ENCODE measurements at places on chromosomes 7 and 10.

DNA sequence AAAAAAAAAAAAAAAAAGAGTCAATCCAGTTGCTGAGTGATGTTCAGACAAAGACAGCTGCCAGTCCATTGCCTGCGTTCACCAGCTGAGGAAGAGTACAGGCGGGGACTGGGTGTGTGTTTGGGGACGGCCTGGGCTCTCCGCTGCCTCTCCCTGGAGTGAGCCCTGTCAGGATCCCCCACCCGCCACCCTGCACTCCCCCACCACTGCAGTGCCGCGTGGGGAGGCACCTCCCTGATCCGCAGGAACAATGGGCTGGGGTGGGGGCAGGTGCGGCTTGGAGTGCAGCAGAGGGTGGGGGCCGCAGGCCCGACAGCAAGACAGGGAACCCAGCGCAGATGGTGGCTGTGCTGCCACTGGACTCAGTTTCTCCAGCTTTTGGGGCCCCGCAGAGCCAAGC, 1.4 kb downstream of the HSPA12A start:
- DNase-seq = no peak

DNA sequence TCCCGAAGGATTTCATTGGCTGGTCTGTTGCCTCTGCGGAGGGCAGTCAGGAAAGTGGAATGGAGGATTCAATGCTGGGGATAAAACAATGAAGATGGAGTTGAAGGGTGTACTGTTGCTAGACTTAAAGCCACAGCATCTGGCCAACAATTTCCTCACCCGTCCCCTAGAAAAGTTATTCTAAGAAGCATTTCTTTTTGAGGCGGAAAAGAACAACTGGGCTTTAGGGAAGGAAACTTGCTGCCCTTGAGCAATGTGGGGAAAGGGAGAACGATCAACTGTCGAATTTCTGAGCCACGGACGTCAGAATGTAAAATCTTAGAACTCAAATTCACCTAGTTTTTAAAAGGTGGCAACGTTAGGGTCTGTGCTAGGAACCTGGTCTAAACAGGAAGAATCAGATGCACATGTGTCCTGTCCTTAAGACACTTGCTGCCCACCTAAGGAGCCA, 664 bp downstream of the FMC1 start:
- DNase-seq = no peak

DNA sequence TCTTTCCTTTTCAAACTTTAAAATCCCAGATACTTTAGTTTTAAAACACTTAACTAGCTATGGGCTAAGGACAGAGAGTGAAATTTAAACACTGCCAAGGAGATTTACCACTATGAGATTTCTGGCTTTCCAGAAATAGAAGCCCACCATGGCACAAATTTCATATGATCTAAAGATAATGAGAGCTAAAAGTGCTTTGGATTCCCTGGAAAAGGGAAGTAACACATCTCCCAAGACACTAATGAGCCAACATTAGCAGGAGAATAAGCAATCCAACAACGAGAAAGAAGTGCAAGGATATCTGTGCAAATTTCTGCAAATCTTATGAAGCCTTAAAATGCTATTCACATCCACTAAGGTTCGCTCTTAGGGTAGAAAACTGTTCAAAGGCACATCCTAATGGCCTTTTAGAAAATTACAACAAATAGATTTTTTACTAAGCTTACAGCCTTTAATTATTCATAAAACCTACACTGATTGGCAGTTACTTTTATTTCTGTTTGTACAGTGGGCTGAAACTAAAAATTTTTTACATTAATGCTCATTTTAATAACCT, 100.3 kb downstream of the RAPGEF5 start:
- no peak for DNase-seq

GRCh38 chr10:77264107-77264506, 373.5 kb downstream of the KCNMA1 start:
- no peak for DNase-seq

GRCh38 chr10:132136097-132136521, 50.6 kb upstream of the DPYSL4 start:
- DNase-seq = no peak

- DNase-seq = no peak
Observed at GRCh38 chr10:125166658-125167057, 6.3 kb upstream of the CTBP2 start.

GRCh38 chr7:38833329-38833728, 75.7 kb downstream of the VPS41 start:
- DNase-seq = no peak
